Fibroblast of skin of back (primary cell): ENCODE measurements at places on chromosomes 3 and 15.

DNA sequence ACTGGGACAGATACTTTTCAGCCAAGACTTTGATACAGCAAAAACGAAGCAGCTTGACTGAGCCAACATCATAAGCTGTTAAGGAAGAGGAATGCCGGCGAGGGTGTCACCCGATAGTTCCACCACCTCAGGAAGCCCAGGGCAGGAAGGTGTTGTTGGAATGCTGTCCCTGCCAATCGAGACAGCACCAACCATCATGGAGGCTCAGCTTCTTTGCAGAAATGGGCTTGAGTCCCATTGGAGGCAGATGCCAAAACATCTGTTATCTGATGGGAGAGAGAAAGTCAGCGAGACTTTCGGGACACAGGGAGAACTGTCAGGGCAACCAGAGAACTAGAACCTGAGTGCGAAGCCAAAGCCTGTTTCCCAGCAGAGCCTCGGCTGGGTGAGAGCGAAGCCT lies 50.7 kb downstream of the CA12 start:
- DNase-seq, result no peak

- peak; percentile 81 for DNase-seq
Observed at GRCh38 chr15:49847423-49848281, 226.8 kb downstream of the DTWD1 start.

DNA sequence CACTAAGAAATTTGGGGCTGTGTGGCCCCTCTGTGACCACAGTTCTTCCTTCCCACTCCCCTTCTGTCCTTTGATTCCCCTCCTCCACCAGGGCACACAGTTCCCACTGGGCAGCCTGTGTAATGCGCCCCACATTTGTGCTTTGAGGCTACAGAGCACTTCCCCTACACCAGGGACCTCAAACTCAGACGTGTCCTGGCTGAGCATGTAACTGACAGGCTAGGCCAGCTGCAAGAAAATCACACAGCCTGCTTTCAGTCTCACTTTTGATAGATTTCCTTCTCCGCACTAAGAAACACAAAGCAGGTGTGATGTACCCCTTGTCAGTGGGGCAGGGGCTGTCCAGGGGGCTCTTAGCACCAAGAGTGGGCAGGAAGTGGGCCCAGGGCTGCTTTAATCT lies 29.6 kb downstream of the PRKCD start:
- no peak for DNase-seq

DNA sequence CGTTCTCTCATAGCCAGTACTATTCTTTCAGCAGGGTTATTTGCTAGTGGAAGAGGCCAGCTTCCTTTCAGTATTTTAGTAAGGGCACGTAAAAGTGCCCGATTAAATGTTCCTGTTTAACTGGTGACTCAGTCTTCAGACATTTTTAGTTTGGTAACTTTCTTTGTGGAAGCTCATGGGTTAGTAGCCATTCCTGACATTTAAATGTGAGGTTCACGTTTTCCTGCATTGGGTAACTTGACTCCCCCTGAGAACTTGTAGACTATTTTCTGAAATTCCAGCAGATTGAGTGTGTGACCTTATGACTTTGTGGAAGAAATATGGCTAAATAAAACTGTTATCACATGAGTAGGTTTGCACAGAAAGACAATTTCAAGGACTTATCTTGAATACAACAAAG lies 16.9 kb downstream of the ABHD2 start:
- peak; percentile 95 for DNase-seq

GRCh38 chr15:34892963-34893591 lies 76.5 kb downstream of the AQR start:
- DNase-seq, result no peak

GRCh38 chr3:191358929-191359328 lies 28.6 kb upstream of the UTS2B start:
- no peak for DNase-seq

- no peak for DNase-seq
Observed at GRCh38 chr3:118433825-118434224, 600.8 kb downstream of the IGSF11 start.

DNA sequence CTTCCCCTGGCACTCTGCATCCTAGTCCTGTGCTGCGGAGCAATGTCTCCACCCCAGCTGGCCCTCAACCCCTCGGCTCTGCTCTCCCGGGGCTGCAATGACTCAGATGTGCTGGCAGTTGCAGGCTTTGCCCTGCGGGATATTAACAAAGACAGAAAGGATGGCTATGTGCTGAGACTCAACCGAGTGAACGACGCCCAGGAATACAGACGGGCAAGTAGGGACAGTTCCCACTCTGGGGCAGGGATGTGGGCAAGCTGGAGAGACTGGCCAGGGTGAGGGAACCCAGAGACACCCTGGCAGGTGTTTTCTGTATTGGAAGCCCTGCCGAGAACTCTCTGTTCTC lies 247 bp downstream of the FETUB start:
- peak; percentile 33 for DNase-seq

DNA sequence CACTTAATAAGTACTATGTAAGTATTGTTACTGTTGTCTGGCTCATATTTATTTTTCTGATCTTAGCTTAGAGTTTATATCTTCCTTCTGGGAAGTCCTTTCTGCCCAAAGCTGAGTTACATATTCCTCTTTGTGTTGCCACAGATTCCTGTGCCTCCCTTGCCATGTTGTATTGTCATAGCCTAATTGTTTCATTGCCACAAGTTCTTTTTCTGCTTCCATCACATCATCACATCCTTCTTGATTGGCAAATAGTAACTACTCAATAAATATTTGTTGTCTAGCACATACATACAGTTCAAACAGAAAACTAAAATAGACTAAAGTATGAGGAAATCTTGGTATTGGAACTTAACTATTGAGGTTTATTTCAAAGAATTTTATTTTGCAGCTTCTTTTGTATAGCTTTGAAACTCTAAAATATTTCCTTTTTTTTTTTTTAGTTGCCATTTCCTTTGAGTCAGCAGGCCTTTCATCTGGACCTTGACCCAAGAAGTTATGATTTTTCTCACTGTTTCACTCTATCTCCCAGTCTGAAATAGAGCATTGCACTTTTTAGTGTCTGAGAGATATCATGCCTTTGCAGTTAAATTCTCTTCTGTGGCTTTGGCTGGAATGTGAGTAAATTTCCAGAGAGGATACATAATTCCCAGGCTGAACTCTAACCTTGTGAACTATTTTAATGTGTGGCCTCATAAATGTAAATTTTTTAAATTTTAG lies 98.2 kb downstream of the ZNF609 start:
- DNase-seq, result peak; percentile 47

DNA sequence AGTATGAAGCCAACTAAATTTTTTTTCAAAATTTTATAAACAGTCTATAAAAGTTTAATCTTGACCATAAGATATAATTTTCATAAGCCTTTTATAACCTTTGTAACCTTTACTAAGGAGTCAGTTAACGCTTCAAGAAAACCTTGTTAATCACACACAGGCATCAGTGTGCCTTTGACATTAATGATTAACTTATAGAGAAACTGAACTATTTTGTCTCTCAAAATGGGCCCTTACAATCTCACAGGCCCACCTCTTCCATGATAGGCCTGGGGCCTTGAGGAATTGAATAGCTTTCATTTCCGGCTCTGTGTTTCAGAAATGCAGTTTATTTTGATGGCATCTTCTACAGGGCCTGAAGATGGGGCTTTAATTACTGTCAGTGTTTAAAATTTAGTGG lies 70.1 kb downstream of the CD200 start:
- no peak for DNase-seq

GRCh38 chr15:39682366-39682765 lies 100.3 kb downstream of the FSIP1 start:
- peak; percentile 45 for DNase-seq

- peak; percentile 18 for DNase-seq
Observed at GRCh38 chr3:61537366-61537765, 24.0 kb upstream of the PTPRG start.

DNA sequence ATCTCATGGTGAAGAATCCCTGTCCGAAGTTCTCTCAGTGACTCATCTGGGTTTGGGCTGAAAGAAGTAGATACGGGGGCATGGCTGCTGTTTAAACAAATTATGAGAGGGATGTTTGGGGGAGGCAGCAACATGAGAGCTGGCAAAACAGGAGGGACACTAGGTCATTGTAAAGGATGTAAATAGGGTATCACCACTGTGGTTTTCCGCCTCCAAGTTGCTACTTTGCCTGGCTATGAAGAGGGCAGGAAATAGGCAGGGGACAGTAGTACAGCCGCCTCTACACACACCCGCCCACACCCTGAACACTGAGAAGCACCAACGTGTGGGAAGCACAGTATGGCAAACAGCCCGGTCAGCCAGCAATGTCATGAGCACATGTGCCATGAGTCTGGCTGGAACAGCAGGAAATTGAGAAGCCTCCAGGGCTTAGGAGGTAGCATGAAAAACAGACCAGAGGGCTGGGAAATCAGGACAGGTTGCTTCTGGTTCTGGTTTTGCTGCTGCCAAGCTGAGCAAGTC lies 17.1 kb downstream of the HEXA start:
- DNase-seq, result peak; percentile 20

- DNase-seq, result no peak
Observed at GRCh38 chr3:30548600-30548999, 57.8 kb upstream of the TGFBR2 start.

DNA sequence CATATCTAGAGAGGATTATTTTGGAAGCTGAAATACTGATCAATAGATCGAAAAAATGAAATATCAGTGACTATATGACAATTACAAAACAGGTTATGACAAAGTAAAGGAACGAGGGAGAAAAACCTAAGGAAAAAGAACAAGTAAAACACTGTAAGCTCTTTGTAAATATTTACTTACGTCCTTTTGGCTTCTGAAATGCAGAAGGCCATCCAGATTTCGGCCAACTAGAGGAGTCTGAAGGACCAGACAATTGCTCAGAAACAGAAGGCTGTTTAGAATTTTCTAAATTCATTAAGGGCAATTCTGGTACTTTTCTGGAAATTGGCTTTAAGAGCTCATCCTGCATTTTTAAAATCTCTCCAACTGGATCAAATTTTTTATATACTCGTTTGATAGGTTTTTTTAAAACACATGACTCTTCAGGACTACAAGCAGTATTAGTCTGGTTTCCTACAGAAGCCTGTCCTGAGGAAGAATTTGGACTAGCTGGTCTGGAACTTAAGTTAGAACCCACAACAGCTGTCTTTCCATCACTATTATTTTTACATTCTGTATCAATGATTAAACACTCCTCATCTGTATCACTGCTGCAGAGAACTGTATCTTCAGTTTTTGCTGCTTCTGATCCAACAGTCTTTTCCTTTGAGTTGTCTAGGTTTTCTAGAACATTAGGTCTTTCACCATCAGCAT lies 30.1 kb downstream of the ICE2 start:
- DNase-seq, result no peak

DNA sequence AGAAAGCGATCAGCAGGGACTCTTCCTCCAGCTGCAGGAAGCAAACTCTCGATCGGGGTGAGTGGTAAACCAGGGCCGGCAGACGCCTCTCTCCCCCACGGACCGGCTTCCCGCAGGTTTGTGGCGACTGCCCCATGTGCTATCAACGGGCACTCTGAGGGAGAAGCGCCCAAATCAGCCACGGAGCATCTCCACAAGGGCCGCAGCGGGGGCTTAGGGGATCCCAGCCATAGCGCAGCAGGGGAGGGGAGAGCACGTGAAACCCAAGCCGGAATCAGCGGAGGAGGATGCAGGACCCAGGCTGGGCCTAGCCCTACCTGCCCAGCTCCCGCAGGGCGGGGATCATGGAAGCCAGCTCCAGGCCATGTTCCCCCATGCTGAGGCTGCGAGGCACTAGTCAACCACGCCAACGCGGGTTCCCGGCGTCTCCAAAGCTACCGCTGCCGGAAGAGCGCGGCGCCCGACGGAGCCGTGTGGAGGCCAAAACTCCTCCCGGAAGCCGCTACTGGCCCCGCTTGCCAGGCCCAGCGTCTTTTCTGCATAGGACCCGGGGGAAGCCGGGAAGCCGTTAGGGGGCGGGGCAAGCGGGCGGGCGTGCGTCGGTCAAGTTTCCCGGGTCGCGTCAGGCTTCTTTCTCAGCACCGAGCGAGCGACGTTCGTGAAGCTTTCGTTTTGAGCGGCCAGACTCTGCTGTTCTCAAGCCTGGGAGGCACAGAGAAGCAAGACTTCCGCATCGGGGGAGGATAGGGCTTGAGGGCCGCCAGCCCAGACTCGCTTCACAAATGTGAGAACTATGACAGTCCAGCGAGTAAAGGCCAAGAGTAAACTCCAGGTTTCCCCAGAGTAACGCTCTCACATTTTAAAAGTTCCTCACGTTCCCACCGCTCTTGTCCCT lies at the start of gene ATR:
TSS of gene ATR (minus strand) at position 405 of the 895 bp plus-strand sequence. CDS start at position 376, 29 bp downstream.
- DNase-seq, result peak; percentile 97

- no peak for DNase-seq
Observed at GRCh38 chr15:57114070-57114469, 195.6 kb downstream of the TCF12 start.

GRCh38 chr15:73367624-73368300 lies 996 bp downstream of the HCN4 start:
- DNase-seq, result no peak

DNA sequence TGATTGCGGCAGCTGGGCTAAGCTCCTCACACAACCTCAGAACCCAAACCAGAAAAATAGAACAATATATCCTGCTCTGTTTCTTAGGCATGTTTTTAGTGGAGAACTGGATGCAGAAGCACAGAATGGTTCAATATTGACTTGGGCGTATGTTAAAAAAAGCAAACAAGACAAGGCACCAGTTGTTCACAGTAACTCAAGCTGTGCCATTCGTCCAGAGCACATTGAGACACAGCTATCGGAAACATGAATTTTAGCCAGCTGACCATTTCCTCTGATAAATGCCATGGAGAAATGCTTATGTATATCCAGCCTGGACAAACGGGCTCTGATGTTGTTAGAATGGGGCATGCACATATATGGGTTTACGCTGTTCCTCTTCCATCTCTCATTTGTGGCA lies 129.2 kb upstream of the PDZRN3 start:
- DNase-seq, result no peak

GRCh38 chr3:152595975-152596821 lies 238.7 kb upstream of the P2RY1 start:
- DNase-seq, result peak; percentile 82

GRCh38 chr3:46624533-46624932 lies 12.2 kb downstream of the FAM240A start:
- DNase-seq, result peak; percentile 15

DNA sequence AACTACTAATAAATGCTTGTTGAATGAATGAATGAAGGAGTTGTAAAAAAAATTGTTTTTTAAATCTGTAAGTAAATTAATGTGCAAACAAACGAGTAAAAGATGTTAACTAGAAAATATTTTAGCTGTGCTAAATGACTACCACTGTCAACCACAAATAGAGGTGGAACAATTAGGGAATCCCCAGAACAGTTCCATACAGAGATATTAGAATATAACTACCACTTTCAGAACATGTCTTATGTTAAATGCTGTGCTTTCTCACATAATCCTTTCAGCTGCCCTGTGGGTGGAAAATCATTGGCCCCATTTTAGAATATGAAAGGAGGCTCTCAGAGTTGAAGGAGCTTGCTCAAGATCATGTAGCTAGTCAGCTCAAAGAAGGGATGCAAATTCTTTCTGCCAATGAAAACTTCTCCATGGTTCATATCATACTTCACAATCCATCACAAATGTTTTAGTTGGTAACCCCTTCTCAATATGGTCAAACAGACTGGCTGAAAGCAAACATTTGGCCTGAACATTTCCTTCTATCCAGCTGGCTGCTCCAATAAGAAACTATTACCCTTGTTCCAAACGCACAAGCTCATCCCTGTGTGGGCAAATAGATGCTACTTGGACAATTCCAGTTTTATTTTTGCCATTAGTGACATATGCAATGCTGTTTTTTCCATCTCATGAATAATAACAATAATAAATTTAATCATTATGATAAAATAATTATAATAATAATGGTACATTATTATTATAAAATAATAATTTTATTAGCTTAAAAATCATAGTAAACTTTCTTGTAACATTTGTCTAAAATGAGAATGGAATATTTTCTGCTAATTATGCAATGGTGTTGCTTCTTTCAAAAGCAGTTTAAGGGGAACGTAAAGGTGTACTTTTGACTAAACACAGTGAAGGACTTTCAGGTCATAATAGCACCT lies 290.4 kb upstream of the STT3B start:
- DNase-seq, result no peak
